ENCODE measurements at places on chromosomes 2 and 18.
A peak's percentile ranks its signal among the peaks of the same experiment; 100 is the strongest.

GRCh38 chr2:146108993-146109392 is 1589.1 kb upstream of the ZEB2 start:
- no peak for DNase-seq

DNA sequence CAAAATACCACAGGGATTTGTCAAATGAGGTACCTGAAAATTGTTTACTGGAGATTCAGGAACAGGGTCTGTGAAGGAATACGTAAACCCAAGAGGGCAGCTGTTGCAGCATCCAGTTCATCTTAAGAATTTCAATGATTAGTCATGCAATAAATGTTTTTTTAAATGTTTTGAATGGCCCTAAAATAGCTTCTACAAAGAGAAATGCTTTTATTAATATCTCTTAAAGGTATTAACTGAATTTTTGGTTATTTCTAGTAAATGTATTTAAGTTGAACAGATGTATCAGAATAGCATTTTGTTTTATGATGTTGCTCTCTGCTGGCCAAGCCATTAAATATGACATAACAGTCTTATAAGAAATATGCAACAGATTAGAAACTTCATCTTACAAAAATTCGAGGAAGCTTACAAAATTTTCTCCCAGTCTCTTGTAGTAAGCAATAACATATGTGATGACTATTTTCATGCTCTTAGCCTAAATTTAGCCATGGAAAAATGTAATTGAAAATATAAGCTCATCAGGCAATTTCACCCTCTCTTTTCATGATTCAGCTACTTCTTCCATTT is 863.9 kb downstream of the SUCLG1 start:
- DNase-seq = no peak

DNA sequence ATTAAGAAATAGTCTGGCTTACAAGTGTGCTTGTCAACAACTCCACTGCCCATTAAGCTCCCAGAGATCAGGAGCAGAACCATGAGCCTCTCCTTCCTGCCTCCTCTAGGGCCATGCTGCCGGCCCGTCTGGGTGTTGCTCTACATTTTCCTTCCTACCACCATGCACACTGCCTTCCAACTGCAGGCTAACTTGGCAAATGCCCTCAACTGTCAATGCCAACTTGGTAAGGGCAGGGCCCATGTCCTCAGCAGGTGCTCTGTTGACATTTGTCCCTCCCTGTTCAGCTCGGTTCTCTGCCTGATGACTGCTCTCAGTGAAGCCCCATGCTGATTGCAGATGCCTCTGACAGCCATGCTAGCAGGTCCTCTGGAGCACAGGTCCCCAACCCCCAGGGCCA is 345.2 kb downstream of the ALK start:
- no peak for DNase-seq

DNA sequence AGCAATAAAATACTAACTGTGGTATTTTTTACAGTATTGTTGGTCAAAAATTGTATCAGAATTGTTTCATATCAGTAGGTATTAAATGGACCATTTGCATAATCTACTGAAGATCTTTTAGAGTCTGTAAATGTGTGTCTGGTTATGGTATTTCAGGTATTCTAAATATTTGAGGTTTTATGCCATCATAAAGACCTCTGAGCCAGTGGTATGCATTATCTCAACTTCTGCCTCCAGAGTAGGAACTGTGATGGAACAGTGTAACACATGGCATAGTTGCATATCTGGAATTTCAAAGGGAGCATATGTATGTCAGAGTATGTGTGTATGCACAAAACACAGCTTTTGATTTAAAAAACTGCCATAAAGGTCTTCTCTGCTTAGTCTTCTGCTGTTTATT is 15.4 kb downstream of the GREB1L start:
- no peak for DNase-seq

DNA sequence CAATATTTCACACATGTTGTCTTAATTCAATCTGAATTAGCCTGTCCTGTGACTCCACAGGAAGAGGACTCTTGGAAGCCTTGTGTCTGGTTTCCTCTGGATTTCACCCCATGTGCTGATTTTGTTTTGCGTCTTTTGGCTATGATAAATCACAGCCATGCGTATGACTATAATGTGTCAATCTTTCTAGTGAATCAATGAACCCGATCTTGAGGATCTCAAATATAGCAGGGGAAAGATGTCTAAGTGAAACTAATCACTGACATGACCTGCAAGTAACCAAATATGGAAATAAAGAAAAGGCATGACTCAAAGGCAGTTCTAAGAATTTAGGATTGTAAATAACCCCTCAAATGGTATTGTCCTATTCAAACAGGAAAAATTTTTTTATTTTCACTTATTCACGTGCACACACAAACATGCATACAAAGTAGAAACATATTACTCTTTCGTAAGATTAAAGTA is 8.2 kb downstream of the WDFY1 start:
- no peak for DNase-seq

DNA sequence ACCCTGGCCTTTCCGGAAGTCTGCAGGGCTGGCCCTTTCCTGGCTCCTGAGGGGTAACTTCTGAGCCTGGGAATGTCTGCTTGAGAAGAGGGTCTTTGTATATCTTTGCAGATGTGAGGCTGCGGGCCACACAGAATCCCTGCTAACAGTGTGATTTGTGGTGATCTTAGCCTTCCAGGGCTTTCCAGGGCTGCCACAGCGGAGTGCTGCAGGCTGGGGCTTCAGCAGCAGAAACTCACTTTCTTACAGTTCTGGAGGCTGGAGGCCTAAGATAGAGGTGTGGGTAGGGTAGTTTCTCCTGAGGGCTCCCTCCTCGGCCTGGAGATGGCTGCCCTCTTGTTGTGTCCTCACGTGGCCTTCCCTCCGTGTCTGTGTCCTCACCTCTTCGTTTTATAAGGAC is 294.7 kb upstream of the HS6ST1 start:
- no peak for DNase-seq

GRCh38 chr2:216637472-216637871 is 4.3 kb downstream of the IGFBP2 start:
- no peak for DNase-seq

- no peak for DNase-seq
These were observed 52.5 kb upstream of the MCFD2 start for GRCh38 chr2:46967990-46968647.

DNA sequence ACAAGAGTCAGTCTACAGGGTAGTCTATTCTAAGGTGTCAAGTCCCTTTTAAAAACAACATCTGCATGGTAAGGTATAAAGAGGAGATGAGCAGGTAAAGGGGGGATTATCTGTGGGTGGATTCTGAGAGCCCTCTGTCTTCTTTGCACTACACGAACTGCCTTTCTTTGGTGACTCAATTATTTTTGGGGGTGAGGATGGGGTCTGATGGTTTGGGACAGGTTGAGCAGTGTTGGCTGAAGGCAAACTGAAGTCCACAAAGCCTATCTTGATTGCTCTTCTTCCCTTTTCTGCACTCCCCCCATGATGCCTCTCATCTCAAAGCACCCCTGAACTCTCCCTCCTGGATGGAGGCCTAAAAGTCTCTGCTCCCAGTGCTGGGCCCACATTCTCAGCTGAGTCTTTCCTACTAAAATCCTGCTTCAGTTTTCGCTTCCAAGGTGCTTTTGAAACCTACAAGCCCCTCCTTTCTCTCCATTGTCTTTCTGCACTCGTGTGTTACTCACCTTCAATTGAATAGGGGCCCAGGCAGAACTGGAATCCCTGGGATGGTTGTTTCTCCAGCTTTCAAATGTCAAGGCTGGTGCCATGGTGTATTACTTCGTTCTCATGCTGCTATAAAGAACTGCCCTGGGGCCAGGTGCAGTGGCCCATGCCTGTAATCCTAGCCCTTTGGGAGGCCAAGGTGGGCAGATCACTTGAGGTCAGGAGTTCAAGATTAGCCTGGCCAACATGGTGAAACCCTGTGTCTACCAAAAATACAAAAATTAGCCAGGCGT is 64.3 kb downstream of the PRKCE start:
- DNase-seq = no peak

- DNase-seq = no peak
These were observed 75.3 kb downstream of the STPG4 start for GRCh38 chr2:47079515-47080412.

DNA sequence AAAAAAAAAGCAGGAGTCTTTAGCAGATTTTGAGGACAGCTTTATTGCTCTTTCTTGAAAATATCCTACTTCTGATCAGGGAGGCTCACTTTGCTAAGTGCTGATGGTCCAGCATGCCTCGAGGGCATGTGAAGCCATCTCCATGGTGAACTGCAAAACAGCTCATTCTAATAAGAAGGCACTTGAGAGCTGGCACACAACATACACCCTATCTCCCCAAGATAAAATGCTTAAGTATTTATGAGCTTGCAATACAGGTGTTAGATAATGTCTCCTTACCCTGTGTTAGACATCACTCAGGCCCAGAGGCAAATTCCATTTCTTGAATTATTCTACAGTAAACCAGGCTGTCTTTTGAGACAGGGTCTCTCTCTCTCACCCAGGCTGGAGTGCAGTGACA is 2.7 kb downstream of the ENOSF1 start:
- DNase-seq = no peak

GRCh38 chr2:151644580-151644979 is 89.7 kb downstream of the NEB start:
- no peak for DNase-seq

DNA sequence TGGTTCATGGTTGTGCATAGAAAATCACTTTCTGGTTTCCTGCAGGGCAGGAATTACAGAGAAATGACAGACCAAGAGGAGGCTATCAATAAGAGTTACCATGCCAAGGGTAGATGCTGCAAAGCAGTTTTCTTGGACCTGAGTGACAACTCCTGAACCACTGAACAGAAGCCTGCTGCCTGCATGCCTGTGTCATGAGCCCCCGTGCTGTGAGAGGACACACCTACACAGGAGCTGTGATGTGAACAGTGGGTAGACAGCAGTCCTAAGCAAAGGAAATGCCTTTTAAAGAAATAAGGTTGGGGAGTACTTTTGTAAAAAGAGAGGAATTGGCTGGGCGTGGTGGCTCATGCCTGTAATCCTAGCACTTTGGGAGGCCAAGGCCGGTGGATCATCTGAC is 54.2 kb upstream of the CREB1 start:
- DNase-seq = no peak

DNA sequence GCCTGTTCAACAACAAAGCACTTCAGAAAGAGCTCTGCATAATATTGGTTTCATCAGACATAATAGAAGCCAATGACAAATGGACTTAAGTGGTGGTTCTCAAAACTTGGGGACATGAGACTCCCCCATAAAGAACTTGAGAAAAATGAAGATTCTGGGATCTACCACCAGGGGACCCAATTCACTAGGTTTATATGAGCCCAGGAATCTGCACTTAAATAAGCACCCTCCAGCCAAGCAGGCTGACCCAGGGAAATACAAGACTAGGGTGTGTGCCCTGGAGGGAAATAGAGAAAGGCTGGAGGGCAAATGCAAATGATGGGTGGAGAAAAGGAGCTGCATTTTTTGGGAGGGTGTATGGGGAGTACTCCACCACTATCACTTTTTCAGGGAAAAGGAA is 52.5 kb downstream of the SATB2 start:
- DNase-seq = no peak

DNA sequence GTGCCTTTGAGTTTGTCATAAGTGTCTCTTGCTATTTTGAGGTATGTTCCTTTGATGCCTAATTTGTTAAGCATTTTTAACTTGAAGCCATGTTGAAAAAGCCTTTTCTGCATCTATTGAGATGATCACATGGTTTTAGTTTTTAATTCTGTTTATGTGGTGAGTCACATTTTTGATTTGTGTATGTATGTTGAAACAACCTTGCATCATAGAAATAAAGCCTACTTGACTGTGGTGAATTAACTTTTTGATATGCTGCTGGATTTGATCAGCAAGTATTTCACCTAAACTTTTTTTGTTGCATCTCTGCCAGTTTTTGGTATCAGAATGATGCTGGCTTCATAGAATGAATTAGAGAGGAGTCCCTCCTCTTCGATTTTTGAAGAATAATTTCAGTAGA is 469.7 kb downstream of the CDH2 start:
- DNase-seq = no peak

DNA sequence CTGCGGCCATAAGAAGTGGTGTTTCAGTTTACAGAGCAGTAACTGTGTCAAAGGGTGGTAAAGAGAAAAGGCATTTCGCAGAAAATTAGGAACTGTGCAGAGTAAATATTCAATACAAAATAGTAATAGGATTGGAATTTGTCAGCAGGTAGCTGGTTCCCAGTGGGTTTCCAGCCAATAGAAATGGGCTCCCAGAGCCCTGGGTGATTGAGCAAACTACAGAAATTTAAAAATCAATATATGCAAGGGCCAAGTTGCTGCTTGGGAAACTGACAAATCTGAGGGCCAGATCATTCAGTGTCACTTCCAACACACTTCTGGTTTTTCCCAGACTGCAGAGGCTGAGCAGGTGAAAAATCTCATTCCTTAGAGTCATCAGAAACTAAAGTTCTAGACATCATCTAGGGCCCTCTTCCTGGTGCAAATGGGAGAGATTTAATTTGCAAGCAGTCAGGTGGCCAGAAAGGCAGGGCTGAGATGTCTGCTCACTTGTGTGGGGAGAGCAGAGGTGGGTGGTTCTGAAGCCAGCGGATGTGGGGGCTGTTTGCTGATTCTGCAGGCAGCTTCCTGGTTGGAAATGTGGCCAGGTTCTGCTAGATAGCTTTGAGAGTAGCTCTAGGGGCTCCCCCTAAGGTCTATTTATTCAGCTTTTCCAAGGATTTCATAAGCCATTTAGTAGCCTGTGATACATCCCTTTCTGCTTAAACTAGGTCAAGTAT is 182.4 kb downstream of the NCK2 start:
- peak; percentile 56 for DNase-seq

DNA sequence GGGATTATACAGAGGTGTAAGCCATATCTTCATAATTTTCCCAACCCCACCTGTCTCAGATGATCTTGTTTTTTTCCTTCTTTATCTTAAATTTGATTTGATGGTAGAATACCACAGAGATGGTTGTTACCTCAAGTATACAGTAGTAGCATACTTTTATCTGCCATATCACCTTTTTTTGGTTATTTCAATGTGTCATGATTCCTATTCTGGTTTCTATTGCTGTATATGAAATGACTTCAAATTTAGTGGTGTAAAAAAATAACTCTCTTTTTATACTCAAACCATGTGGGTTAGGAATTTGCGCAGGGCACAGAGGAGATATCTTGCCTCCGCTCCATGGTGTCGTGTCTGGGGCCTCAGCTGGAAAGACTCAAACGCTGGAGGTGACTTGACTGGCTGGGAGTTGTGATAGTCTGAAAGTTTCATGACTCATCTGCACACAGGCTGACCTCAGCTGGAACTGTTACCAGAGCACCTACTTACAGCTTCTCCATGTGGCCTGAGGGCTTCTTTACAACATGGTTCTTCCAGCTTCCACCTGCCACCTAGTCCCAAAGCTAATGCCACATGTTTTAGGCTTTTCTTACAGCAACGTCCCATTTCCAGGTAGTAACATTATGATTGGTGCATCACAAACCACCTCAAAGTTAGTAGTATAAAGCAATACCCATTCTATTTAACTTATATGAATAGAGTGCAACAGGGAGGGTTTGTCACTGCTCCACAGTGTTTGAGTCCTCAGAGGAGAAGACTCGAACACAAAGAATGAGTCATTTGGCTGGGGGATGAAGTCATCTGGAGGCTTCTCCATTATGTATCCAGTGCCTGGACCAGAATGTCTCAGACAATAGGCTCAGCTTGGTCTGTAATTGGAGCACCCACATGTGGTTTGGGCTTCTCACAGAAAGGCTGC is 82.3 kb upstream of the XPO1 start:
- DNase-seq = no peak

Data from activated CD8-positive, alpha-beta memory T cell treated with anti-CD3 and anti-CD28 coated beads, Interleukin-2, amount 50 U/mL, for 4 hours (primary cell).